Suppressor macrophage treated with lipopolysaccharide for 1 hour (primary cell): ENCODE measurements at places on chromosomes 7 and 10.
A peak's percentile ranks its signal among the peaks of the same experiment; 100 is the strongest.

DNA sequence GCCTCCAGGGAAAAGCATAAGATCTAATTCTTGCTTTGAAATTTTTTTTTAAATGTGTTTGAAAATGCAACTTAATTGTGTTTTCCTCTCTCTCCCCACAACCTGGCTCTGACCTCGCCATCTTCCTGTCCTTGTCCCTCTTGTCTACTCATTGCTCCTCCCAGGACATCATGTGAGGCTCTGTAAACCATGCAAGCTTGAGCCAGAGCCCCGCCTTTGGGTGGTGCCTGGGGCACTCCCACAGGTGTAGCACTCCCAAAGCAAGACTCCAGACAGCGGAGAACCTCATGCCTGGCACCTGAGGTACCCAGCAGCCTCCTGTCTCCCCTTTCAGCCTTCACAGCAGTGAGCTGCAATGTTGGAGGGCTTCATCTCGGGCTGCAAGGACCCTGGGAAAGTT is 9.8 kb upstream of the CDHR1 start:
- no peak for DNase-seq

GRCh38 chr10:50325449-50326171 is 74.3 kb upstream of the ASAH2 start:
- DNase-seq = peak; percentile 75

GRCh38 chr10:132109341-132110110 is 43.8 kb downstream of the JAKMIP3 start:
- no peak for DNase-seq

DNA sequence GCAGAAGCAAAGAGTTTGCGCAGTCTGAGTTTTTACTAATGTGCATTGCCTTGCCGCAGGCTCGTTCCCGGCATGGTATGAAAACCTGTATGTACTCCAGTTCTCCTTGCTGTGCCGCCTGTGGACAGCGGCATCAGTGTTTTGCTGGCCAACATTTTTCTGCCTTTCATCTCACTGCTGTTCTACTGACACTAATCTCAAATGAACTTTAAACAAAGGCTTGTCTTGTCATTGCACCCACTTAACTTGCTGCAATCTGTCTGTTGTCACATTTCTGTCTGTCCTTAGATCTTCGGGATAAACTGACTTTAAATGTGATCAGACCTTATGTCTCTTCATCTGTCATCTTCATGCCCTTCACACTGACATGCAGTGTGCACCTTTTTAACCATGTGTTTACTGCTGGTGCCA is 71.7 kb upstream of the ZNRF2 start:
- DNase-seq = no peak

DNA sequence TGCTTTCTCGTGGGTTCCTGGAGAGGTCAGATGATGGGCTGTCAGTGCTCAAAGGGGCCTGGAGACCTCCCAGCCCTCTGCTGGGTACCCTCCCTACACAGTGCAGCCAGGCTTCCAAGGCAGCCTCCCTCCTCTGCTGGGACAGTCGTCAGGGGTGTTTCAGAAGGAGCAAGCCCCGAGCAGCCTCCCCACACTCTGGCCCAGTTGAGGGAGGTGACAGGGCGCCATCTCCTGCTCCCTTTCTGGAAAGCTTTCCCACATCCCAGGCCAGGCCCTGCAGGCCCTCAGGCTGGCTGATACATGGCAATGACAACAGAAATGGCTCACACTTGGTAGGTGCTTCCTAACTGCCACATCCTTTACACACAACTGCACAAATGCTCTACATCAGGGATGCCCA is 32.1 kb downstream of the KCNMA1 start:
- DNase-seq = no peak

- DNase-seq = no peak
Measured at GRCh38 chr10:130954326-130954905, 357.1 kb downstream of the TCERG1L start.

DNA sequence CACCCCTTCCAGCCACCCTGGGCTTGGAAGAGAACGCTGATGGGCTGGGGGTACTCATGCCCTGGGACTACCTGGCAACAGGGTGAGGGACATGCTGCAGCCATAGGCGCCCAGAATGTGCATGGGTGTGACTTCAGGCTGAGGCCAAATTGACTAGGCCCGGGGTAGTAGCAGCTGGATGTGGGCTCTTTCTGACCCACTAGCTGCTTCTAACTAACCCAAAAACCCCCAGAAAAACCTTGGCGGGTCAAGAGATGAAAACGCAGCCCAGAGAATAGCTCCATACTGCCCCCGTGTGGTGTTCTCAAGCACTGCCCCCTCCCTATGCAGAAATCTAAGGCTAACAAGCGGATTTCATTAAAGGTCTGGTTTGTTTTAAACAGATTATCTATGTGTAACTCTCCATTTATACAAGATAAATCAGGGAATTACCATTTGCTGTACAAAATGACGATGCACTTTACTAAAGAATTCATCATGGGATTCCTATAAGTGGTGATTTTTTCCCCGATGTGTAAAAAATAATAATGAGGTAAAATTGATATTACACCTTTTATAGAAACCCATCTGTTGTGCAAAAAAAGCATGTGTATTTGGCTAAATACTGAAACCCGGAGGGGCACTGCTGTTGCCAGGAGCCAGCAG is 4.2 kb downstream of the SMARCD3 start:
- DNase-seq = peak; percentile 78
